ENCODE measurements at places on chromosomes 12 and 14. TPM values are rescaled to one million over a fixed set of nuclear protein-coding genes. Genes with fewer than 3 reads are reported as not detected.

DNA sequence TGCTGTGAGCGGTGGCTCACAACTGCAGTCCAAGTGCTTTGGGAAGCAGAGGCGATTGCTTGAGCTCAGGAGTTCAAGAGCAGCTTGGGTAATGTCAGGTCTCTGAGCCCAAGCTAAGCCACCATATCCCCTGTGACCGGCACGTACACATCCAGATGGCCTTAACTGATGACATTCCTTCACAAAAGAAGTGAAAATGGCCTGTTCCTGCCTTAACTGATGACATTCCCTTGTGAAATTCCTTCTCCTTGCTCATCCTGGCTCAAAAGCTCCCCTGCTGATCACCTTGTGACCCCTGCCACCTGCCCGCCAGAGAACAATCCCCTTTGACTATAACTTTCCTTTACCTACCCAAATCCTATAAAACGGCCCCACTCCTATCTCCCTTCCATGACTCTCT is 48.6 kb downstream of the SLC25A47 start:
- no peak for DNase-seq

- no peak for DNase-seq
Observed at GRCh38 chr12:57549909-57550640, at the start of gene KIF5A. Gene KIF5A (plus strand): TSS chr12:57550044. CDS start chr12:57550272, 228 bp downstream.

- DNase-seq: no peak
Observed at GRCh38 chr12:32983968-32984367, 87.4 kb upstream of the PKP2 start.

- no peak for DNase-seq
Observed at GRCh38 chr12:25434515-25434914, 118.6 kb downstream of the LMNTD1 start.

GRCh38 chr12:9902539-9903228 is 21.4 kb downstream of the KLRF2 start:
- no peak for DNase-seq

KCNA5 gene
- total RNA-seq: not detected

SLC10A1 gene
- not detected for total RNA-seq

DNA sequence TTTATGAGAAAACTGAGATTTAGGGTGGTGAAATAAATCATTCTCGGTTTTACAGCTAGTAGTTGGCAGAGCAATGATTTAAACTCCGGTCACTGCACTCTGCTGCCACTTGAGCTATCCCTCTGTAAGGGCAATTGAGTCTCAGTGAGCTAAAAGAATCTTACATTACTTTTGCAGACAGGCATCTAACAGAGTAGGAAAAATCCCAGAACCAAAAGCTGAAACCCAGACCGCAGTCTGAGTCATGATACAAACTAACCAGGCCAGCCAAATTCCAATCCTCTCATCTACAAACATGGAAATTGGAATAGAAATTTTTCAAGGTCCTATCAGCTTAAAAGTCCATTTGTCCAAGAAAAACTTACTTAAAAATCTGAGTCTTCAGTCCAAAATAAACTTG is 73.7 kb downstream of the ANKS1B start:
- peak; percentile 61 for DNase-seq

SDR9C7 gene
- total RNA-seq: not detected

DNA sequence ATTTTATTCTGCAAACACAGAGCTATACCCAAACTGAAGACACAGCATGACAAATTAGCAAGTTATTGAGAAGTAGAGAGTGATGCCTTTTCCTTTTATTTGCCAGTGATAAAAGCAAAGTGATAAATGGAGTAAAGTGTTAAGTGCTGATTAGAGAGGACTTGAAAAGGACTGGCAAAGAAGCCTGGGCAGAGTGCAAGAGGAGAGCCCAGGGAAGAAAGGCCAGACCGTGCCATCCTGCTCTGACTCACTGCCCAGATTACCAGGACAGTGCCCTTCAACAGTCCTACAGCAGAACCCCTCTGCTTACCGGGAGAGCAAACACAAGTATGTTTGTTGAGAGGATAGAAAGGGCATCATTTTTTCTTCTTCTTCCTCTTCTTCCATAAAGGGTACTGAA is 106.5 kb downstream of the ETV6 start:
- no peak for DNase-seq

Measured in Panc1 (cell line).